ENCODE measurements at places on chromosomes 7 and 10. TPM values are rescaled to one million over a fixed set of nuclear protein-coding genes. Genes with fewer than 3 reads are reported as not detected.

The RNLS gene
- 5.5 TPM for total RNA-seq

DNA sequence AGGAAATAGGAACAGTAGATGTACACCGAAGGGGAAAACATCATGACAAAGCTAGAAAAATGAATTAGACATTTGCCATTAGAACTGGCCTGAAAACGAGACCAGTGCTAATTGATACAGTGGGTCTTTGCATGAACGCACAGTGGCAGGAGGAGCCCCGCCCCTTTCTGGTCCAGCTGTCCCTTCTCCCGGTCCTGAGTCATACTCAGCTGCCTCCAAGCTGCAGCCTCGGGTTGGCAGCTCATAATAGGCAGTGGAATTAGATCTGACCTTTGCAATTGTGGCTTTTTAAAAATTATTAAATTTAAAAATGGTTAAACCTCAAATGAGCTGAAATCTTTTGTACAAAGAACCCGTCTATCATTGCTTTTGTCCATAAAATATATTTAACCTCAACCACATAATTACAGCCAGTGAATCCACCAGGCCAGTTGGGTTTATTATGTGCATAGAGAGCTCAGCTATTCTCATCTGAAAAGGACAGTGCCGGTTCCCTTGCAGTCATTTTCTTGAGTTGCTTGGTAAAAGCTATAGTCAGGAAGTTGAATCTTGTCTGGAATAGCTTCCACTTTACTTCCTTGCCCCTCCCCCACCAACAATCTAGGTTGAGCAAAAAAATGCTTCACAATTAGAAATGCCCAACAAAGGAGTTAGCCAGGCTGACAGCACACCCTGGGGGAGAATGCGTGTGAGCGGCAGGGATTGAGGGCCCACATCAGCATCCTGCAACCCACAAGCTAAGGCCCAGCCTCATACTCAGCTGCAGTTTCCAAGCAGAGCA, 147.1 kb downstream of the BUB3 start:
- no peak for DNase-seq

The MSS51 gene
- total RNA-seq = 5.2 TPM

DNA sequence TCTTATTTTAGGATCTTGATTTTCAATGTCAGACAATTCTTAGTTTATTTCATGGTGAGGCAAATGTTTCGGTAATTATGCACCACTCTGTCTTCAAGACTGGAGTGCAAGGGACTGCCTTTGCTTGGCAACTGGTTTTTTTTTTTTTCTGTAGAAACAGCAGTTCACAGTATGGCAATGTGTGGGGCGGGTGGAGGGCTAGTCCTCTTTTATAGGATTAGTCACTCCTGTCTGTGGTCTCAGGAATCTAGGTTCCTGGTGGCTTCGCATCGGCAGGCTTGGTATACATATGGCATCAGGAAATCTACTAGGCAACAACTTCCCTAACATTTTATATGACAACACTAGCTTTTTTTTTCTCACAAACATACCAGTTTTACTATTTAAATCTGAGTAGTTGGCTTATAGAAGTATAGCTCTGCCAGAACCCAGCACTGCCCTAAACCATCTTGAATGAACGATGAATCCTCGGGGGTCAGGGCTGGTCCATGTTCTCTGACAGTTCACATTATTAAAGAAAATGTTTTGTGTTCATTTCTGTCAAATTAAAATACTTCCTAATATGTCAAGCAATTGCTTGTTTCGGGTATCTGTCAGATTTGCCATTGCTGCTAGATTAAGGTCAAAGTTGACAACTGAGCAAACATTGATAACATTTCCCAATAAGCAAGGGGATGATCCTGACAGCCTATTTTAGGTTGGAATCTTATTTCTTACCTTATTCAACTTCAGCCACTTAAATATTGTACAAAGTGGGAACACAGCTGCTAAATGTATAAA, 289.7 kb upstream of the VSTM2A start:
- no peak for DNase-seq

DNA sequence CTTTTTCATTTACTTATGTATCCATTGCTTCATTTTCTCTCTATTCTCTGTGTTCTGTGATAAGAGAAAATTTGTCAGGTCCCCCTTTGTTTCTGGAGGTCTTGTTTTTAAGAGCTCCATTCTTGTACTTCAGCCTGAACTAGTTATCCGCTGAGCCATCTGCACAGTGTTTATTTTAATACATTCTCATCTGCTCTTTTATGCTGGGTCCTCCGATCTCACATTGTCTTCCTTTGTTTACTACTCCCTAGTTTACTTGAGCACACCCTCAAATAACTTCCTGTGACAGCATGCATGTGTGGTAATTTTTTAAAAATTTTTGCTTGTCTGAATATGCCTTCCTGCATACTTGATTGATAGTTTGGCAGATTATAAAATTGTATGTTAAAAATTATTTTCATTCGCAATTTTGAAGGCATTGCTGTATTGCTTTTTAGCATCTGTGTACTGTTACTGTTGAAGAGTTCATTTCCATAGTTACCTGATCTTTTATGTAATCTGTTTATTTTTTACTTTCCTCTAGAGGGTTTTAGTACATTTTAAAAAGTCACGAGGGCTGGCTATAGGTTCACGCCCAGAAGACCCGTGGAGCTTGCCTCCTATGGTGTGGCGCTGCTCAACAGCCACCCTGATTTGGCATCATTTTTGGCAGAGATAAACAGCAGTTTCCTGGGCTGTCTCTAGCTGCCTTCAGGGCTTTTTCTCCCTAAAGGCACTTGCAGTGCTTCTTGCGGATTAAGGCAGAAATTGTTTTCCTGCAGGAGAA, 31.9 kb downstream of the RSBN1L start:
- no peak for DNase-seq

GRCh38 chr7:30813466-30813865, 42.2 kb downstream of the MINDY4 start:
- DNase-seq = no peak

GRCh38 chr10:101670635-101671034, 24.3 kb downstream of the FBXW4 start:
- no peak for DNase-seq

The RBP3 gene
- total RNA-seq = not detected

DNA sequence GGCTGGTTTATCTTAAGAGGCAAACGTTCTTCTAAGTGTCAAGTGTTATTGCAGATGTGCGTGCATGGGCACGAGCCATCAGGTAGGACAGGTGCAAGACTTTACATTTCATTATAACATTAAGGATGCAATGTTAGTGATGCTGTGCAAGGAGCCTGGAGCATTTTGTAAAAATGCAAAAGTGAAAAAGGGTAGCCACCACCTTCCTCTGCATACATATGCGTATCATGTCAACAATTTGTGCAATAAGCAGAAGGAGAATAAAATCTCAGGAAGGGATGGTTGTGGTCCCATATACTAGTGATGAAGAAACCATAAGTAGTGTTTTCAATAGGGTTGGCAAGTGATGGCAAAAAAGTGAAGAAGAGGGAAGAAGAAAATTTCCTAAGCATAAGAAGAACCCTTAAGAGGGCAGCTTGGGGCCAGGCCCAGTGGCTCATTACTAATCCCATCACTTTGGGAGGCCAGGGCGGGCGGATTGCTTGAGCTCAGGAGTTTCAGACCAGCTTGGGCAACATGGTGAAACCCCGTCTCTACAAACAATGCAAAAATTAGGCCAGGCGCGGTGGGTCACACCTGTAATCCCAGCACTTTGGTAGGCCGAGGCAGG, 7.5 kb downstream of the PIK3AP1 start:
- DNase-seq = no peak

The ZNF316 gene
- total RNA-seq = 37.5 TPM

The TFR2 gene
- 1.2 TPM for total RNA-seq

DNA sequence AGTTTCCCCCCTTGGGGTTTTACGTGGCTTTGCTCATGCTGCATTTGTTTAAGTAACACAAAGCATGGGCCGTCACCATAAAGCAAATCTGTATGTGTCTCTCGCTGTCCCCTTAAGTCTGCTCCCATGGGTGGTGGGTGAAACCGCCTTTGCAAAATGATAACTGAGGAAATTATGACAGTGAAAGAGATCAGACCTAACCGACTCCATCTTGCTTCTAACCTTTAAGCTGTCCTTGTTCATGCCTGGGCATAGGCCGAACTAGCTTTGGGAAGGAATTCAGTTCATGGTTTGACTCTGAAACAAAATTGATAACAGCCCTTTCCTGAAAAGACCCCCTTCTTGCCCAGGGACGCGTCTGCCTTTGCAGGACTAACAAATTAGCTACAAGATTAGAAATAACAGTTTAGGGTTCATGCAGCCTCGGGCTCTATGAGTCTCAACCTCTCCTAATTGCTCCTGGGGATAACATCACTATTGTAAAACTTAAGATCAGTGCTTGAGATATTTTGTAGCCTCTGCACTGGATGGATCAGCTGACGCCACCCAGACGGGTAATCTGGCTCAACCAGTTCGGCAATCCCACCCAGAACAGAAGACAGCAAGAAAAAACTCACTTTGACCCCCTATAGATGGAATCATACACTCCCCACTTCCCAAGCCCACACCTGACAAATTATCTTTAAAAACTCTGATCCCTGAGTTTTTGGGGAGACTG, 623.7 kb downstream of the TYW1 start:
- no peak for DNase-seq

The PAPOLB gene
- 0.98 TPM for total RNA-seq

The NKX1-2 gene
- not detected for total RNA-seq

DNA sequence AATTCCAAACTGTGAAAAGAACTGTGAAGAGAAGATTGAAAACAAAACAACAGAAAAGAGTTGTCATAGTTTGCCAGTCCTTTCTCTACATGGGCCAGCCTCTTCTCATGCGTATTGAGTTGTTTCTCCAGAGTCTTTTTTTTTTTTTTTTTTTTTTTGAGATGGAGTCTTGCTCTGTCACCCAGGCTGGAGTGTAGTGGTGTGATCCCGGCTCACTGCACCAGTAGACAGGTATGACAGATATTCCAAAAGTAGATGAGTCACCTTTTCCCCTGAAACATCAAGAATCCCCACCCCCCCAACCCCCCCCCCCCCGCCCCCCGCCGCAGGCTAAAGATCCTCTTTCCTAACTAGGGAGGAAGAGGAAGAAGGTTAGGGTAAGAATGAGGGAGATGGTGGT, 15.6 kb upstream of the KMT2C start:
- no peak for DNase-seq

The ZNF804B gene
- not detected for total RNA-seq

Data from sciatic nerve (tissue), 2 donors.